ENCODE measurements at places on chromosomes 6 and 20. TPM values are rescaled to one million over a fixed set of nuclear protein-coding genes. Genes with fewer than 3 reads are reported as not detected.
A peak's percentile ranks its signal among the peaks of the same experiment; 100 is the strongest.

GRCh38 chr6:81697559-81697958, 54.9 kb downstream of the TENT5A start:
- H3K4me3 ChIP-seq, result no peak overlapping the region
- H3K27me3 ChIP-seq, result peaks cover 1% of the 10 kb centered on the region
- no peak for DNase-seq

GRCh38 chr6:75349262-75349984, 64.8 kb upstream of the TMEM30A start:
- no peaks in the 10 kb centered on the region for H3K4me1 ChIP-seq
- H3K27me3 ChIP-seq, result peaks cover 4% of the 10 kb centered on the region
- DNase-seq, result no peak
- no peak overlapping the region for H3K27ac ChIP-seq
- H3K36me3 ChIP-seq, result no peaks in the 10 kb centered on the region
- H3K4me3 ChIP-seq, result no peak overlapping the region

DNA sequence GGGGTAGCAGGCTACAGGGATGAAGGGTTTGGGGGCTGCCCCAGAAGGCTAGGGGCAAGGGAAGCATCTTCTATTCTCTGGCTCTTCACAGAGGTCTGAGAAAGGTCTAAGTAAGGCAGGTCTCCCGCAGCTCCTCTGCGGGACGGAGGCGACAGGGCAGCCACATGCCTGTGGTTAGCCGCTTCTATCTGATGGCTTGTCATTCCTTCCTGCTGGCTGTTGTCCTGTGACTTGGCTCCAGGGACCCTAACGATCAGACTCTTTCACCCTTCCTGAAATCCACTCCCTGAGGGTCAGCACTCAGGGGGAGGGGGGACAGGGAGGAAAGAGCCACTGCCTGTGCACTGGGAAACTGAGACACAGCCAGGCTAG, 673 bp downstream of the CST7 start:
- DNase-seq, result peak; percentile 75
- peak overlapping the region; percentile 100 for H3K27ac ChIP-seq
- H3K36me3 ChIP-seq, result peaks cover 34% of the 10 kb centered on the region
- peaks cover 80% of the 10 kb centered on the region for H3K4me1 ChIP-seq
- H3K4me3 ChIP-seq, result peak overlapping the region; percentile 98
- H3K27me3 ChIP-seq, result peaks cover 61% of the 10 kb centered on the region

DNA sequence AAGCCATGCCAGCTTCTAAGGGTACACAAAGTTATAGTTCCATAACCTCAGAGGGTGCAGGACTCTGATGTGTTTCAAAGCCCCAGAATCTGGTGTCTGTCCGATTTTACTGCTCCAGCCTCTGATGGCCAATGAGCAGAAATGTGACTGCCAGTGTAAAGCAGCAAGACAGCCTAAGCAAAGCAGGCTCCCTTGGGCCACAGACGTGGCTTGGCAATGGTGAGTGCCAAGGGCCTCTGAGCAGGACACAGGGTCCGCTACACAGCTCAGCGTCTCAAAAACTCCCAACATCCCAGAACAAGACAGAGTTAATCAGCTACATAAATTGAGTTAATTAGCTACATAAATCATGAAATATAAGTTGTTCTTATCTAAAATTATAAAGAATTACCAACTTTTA, 69.2 kb downstream of the PCSK2 start:
- no peak for DNase-seq
- H3K27ac ChIP-seq, result no peak overlapping the region

- H3K4me3 ChIP-seq, result no peak overlapping the region
- peaks cover 2% of the 10 kb centered on the region for H3K27me3 ChIP-seq
- H3K4me1 ChIP-seq, result no peaks in the 10 kb centered on the region
Measured at GRCh38 chr6:101760843-101761621, 367.5 kb downstream of the GRIK2 start.

DNA sequence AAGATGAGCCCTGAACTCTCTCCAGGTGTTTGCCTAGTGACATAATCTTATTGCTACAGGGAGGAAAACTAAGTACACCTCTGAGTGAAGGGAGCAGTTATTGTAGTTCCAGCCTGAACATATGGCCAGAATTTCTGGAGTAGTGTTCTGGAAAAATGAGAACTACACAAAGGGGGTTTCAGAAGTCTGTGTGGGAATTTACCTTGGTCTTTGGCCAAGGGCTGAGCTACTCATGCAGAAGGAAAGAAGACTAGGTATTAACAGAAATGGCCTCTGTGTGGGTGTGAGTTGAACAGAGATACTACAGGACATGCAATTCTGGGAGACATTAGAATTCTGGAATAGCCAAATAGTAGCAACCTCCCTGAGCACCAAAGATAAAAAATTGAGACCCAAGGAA, 1009.7 kb upstream of the GJE1 start:
- no peak for DNase-seq
- H3K27me3 ChIP-seq, result no peaks in the 10 kb centered on the region
- H3K4me1 ChIP-seq, result no peaks in the 10 kb centered on the region
- H3K36me3 ChIP-seq, result no peaks in the 10 kb centered on the region

Gene NRN1
- not detected for polyA plus RNA-seq

Gene STK4
- 133 TPM for polyA plus RNA-seq

Gene GABRR2
- not detected for polyA plus RNA-seq

Gene NSFL1C
- 97.5 TPM for polyA plus RNA-seq

DNA sequence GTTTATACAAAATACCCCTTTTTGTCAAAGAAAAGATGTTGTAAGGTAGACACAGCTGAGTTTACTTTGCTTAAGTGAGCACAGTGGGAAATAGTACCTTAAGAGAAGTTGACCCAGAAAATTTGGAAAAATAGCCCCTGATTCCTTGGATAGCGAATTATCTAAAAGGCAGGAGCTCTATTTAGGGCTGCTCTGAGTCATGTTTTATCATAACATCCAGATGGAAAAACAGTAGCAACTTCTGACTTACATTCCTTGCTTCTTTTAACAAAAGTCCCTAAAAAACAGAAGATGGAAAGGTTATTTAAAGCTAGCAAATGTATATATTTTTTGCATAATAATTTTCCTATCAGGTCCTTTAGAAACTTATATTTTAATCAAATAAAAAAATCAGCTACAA, 59.0 kb downstream of the THEMIS start:
- no peak overlapping the region for H3K27ac ChIP-seq
- no peaks in the 10 kb centered on the region for H3K27me3 ChIP-seq
- H3K36me3 ChIP-seq, result no peaks in the 10 kb centered on the region
- no peak overlapping the region for H3K4me3 ChIP-seq

GRCh38 chr6:147603392-147604081, 95.0 kb downstream of the SAMD5 start:
- H3K27me3 ChIP-seq, result peaks cover 2% of the 10 kb centered on the region
- H3K27ac ChIP-seq, result no peak overlapping the region
- H3K4me3 ChIP-seq, result no peak overlapping the region
- no peaks in the 10 kb centered on the region for H3K4me1 ChIP-seq

Gene CST5
- polyA plus RNA-seq, result not detected

GRCh38 chr6:41663568-41663967, 25.3 kb downstream of the MDFI start:
- no peaks in the 10 kb centered on the region for H3K36me3 ChIP-seq
- peaks cover 3% of the 10 kb centered on the region for H3K27me3 ChIP-seq
- H3K4me3 ChIP-seq, result no peak overlapping the region
- DNase-seq, result no peak

DNA sequence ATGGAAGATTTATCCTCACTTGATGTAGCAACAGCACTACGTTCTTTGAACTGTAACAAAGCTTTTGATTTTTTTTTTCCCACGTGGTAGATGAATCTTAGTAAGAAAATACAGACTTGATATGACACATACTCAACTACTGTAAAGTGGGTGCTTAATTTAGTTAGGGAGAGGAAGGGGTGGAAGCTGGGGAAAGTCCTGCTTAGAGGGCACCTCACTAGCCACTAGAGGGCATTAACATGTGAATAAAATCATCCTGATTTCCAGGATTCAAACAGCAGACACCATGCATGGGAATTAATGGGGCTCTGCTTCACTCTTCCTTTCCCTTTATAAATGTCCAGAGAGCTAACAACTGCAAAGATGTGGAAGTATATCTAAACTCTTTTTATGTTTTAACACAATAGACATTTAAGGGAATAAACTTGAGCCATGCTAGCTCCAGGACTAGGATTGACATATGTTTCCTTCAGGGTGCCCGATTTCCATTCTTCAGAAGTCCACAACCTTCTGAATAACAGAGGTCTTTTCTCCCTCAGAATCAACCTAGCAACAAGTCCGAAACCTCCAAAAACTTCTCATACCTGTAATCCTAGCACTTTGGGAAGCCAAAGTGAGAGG, 250.1 kb downstream of the ATXN1 start:
- H3K36me3 ChIP-seq, result peaks cover 16% of the 10 kb centered on the region
- peak overlapping the region; percentile 42 for H3K27ac ChIP-seq
- H3K4me3 ChIP-seq, result no peak overlapping the region

Gene C6orf58
- polyA plus RNA-seq, result not detected

- no peak for DNase-seq
- no peaks in the 10 kb centered on the region for H3K4me1 ChIP-seq
- H3K4me3 ChIP-seq, result no peak overlapping the region
- no peaks in the 10 kb centered on the region for H3K36me3 ChIP-seq
- no peak overlapping the region for H3K27ac ChIP-seq
Measured at GRCh38 chr20:11305406-11305805, 612.3 kb upstream of the BTBD3 start.

Gene VSTM2L
- not detected for polyA plus RNA-seq

Gene COL10A1
- not detected for polyA plus RNA-seq

Gene ANGPT4
- not detected for polyA plus RNA-seq

DNA sequence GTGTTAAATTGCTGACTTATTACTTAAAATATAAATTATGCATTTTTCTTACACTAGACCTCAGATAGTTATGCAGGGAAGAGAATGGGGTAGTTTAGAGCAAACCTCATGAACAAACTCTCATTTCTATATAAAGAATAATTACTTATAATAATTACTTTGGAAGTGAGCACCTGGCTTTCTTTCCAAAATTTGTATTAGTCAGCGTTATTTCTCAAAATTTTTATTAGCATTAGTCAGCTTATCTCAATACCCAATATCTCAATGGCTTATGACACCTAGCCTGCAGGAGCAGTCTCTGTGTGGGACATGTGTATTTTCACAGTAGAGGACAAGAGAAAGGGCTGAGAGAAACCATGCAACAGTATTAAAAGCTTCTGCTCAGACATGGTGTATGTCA, 849.2 kb upstream of the HS3ST5 start:
- H3K4me1 ChIP-seq, result no peaks in the 10 kb centered on the region
- no peak for DNase-seq
- no peak overlapping the region for H3K4me3 ChIP-seq
- H3K27me3 ChIP-seq, result no peaks in the 10 kb centered on the region
- no peaks in the 10 kb centered on the region for H3K36me3 ChIP-seq

- no peaks in the 10 kb centered on the region for H3K36me3 ChIP-seq
- H3K27ac ChIP-seq, result no peak overlapping the region
- peaks cover 2% of the 10 kb centered on the region for H3K27me3 ChIP-seq
- no peak overlapping the region for H3K4me3 ChIP-seq
Measured at GRCh38 chr6:167442245-167442644, 117.4 kb downstream of the TTLL2 start.

- H3K4me1 ChIP-seq, result peaks cover 58% of the 10 kb centered on the region
- H3K36me3 ChIP-seq, result no peaks in the 10 kb centered on the region
- H3K4me3 ChIP-seq, result peak overlapping the region; percentile 97
- peaks cover 13% of the 10 kb centered on the region for H3K27me3 ChIP-seq
Measured at GRCh38 chr6:35258858-35259193, 709 bp upstream of the ZNF76 start.

GRCh38 chr6:149484733-149485700, at the start of gene ZC3H12D:
Gene ZC3H12D (minus strand): TSS chr6:149485014. CDS start chr6:149474543, 10,471 bp downstream.
- peak within 1 kb of the TSS; percentile 83 for H3K4me3 ChIP-seq
- H3K4me1 ChIP-seq, result peaks cover 44% of the 10 kb centered on the region
- peak; percentile 45 for DNase-seq
- peaks cover 7% of the 10 kb centered on the region for H3K27me3 ChIP-seq
- H3K27ac ChIP-seq, result peak within 1 kb of the TSS; percentile 72
- no peaks in the 10 kb centered on the region for H3K36me3 ChIP-seq

GRCh38 chr6:88481519-88481918, 315.4 kb upstream of the CNR1 start:
- H3K27me3 ChIP-seq, result peaks cover 2% of the 10 kb centered on the region
- no peaks in the 10 kb centered on the region for H3K4me1 ChIP-seq
- H3K27ac ChIP-seq, result no peak overlapping the region
- no peaks in the 10 kb centered on the region for H3K36me3 ChIP-seq
- no peak overlapping the region for H3K4me3 ChIP-seq

GRCh38 chr6:4030669-4031068, 48.3 kb downstream of the FAM217A start:
- H3K36me3 ChIP-seq, result peaks cover 6% of the 10 kb centered on the region
- peaks cover 5% of the 10 kb centered on the region for H3K27me3 ChIP-seq
- H3K4me1 ChIP-seq, result peaks cover 62% of the 10 kb centered on the region

Gene FOXC1
- not detected for polyA plus RNA-seq

GRCh38 chr6:169885831-169886230, 134.4 kb downstream of the ERMARD start:
- peaks cover 25% of the 10 kb centered on the region for H3K4me1 ChIP-seq
- no peaks in the 10 kb centered on the region for H3K36me3 ChIP-seq
- DNase-seq, result no peak

Gene SLC22A1
- polyA plus RNA-seq, result 0.44 TPM

DNA sequence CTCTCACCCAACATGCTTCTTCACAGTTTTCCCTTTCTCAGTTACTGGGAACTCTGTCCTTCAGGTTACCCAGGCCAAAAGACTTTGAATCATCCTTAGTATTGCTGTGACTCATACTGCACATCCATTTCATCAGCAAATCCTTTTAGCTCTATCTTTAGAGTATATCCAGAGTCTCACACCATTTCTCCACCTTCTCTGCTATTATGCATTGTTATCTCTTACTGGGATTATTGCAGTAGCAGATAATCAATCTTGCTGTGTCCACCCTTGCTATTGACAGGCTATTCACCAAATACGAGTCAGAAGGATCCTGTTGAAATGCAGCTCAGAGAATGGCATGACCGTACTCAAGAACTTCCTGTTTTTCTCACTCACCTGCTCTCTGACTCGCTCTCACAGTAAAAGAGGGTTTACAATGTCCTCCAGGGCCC, 57.3 kb downstream of the BCKDHB start:
- H3K36me3 ChIP-seq, result peaks cover 2% of the 10 kb centered on the region
- peaks cover 9% of the 10 kb centered on the region for H3K4me1 ChIP-seq
- no peak overlapping the region for H3K4me3 ChIP-seq
- DNase-seq, result no peak
- H3K27ac ChIP-seq, result no peak overlapping the region

DNA sequence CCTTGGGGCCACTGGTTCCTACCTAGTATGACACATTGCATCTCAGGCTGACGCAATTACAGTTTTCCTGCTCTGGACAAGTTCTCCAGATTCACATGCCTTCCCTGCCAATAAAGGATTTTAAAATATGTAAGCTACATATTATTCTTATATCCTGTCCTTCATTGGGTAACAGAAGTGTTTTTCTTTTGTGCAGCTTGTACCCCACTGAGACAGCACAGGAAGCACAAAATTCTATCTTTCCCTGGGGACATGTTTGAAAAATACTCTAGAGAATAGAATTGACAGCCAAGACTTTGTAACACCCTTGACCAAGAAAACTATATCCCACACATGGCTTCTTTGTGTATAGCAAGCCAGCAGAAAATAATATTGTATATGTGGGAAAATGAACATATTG, 456.8 kb downstream of the MAFB start:
- no peaks in the 10 kb centered on the region for H3K4me1 ChIP-seq
- no peak overlapping the region for H3K4me3 ChIP-seq
- no peaks in the 10 kb centered on the region for H3K36me3 ChIP-seq
- peaks cover 2% of the 10 kb centered on the region for H3K27me3 ChIP-seq
- no peak for DNase-seq

Gene TCF21
- polyA plus RNA-seq, result not detected

GRCh38 chr6:165689699-165690098, 26.7 kb upstream of the PDE10A start:
- H3K27ac ChIP-seq, result no peak overlapping the region
- H3K27me3 ChIP-seq, result peaks cover 4% of the 10 kb centered on the region
- no peaks in the 10 kb centered on the region for H3K4me1 ChIP-seq
- DNase-seq, result no peak
- H3K36me3 ChIP-seq, result no peaks in the 10 kb centered on the region

Gene YTHDF1
- 30.7 TPM for polyA plus RNA-seq

GRCh38 chr6:170100046-170100445, 190.8 kb downstream of the DLL1 start:
- peaks cover 7% of the 10 kb centered on the region for H3K36me3 ChIP-seq

Gene ATAT1
- polyA plus RNA-seq, result 0.43 TPM

Gene SLC17A3
- polyA plus RNA-seq, result not detected

Gene CRISP2
- polyA plus RNA-seq, result not detected
